ENCODE measurements at places on chromosomes 7 and 10.

DNA sequence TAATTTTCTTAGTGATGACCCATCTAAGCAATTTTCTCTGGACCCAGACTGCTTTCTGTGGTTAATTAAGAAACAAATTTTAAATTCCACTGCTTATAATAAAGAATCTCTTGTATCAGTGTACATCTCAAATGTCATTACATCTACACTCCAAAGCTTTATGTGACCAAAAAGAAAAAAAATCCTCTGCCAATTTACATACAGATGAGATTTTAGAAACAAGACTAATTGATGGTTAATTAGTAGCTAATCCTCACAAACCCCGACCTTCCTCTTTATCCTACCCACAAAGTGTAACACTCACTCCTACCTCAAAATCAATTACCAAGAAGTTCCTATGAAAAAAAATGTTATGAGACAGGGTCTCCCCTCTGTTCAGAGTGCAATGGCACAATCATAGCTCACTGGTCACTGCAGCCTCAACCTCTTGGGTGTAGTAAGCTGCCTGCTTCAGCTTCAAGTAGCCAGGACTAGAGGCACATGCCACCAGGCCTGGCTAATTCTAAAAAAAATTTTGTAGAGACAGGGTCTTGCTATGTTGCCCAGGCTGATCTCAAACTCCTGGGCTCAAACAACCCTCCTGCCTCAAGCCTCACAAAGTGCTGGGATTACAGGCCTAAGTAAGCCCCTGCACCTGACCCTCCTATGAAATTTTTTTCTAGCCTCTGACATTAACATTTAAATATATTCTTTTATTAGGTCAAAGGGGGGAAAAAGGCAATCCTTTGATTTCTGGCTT, 14.8 kb downstream of the KIF5B start:
- DNase-seq = no peak

- DNase-seq = no peak
These were observed 129.5 kb downstream of the ZNF716 start for GRCh38 chr7:57579454-57579853.

GRCh38 chr7:108442039-108442568, 14.1 kb downstream of the NRCAM start:
- no peak for DNase-seq

- DNase-seq = no peak
These were observed 4.1 kb upstream of the OIT3 start for GRCh38 chr10:72889391-72889831.

- DNase-seq = no peak
These were observed 107.2 kb upstream of the FAM133B start for GRCh38 chr7:92697414-92697813.

DNA sequence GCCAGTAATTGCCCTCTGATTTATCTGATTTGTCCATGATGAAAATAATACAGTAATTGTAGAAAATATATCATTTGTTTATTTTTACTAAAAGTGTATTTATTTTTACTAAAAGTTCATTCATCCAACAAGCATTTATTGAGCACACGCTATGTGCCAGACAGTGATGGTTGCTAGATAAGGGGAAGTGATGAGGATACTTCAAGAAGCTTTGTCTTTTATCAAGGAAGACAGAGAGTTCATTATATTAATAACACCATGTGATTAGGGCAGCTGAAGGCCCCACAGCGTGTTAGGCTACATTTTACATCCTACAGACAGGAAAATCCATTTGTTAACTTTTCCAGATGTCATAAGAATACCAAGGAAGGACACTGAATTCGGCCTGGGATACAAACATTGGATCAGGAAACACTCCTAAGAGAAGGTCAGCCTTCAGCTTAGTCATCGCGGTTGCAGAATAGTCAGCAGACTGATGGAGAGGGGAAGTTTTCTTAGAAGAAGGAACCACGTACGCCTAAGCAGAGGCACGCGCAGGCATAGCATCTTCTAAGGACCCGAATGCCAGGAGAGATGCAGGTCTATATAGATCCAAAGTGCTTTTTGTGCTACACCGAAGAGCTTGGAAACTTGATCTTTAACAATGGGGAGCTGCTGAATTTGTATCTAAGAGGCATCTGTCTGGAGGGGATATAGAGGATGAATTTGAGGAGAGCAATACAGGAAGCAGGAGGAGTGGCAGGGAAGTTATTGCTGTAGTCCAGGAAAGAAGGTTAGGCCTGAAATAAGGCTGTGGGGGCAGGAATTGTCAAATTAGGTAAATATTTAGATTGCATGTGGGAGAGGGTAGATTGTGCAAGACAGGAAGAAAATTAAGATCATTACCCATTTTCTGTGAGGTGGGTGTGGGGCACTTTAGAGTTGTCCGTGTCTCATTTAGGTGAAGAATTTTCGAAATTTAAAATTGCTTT, 85.7 kb downstream of the LRGUK start:
- DNase-seq = peak; percentile 65

- DNase-seq = no peak
These were observed 325.6 kb downstream of the THSD7A start for GRCh38 chr7:11506417-11506816.

GRCh38 chr7:108815815-108816214, 246.1 kb downstream of the DNAJB9 start:
- no peak for DNase-seq

DNA sequence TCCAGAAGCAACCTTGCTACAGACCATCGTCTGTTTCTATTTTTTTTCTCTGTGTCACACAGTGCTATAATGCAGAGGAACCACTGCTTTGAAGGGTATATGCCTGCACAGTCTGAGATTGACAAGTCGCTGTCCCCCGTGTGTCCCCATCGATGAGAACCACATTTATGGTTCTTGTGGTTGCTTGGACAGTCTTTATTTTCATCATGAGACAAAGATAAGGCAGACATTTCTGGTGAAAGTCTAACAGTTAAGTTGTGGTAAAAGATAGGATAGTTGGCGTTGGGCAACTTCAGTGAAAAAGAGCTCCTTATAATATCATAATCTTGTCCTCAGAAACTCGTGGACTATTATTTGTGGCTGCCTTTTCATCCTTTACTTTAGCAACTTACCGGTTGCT, 6.3 kb upstream of the AKR1E2 start:
- DNase-seq = no peak

DNA sequence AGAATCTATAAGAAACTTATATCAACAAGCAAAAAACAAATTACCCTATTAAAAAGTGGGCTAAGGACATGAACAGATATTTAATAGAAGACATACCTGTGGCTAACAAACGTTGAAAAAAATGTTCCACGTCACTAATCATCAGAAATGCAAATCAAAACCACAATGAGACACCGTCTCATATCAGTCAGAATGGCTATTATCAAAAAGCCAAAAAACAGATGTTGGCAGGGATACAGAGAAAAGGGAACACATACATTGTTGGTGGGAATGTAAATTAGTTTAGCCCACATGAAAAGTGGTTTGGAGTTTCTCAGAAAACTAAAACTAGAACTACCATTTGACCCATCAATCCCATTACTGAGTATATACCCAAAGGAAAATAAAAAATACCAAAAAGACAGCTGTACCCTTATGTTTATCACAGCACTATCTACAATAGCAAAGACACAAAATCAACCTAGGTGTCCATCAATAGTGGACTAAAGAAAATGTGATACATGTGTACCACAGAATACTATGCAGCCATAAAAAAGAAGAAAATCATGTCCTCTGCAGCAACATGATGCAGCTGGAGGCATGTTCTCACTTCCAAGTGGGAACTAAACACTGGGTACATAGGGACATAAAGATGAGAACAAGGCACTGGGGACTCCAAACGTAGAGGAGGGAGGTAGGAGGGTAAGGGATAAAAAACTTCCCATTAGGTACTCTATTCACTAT, 83.8 kb upstream of the TMEM168 start:
- DNase-seq = no peak

GRCh38 chr10:116259638-116260037, 13.4 kb downstream of the GFRA1 start:
- no peak for DNase-seq
